ENCODE measurements at places on chromosomes 3 and 15.

DNA sequence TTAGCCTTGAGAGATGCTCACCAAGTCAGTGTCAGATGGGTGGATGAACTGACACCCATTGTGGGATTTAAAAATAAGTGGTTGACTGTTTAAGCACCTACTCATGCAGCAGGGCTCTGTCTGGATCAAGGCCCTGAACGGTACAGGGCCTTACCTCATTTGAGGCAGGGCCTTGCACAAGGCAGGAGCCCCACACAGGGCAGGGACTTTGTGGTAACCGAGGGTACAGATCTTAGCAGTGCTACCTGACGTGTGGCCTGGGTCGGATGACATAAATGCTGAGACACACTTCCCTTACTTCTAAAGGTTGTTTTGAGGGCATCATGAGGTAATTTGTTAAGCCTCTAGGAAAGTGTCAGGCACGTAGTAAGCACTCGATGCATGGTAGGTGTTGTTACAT is 59.5 kb upstream of the PLXNA1 start:
- no peak for DNase-seq

DNA sequence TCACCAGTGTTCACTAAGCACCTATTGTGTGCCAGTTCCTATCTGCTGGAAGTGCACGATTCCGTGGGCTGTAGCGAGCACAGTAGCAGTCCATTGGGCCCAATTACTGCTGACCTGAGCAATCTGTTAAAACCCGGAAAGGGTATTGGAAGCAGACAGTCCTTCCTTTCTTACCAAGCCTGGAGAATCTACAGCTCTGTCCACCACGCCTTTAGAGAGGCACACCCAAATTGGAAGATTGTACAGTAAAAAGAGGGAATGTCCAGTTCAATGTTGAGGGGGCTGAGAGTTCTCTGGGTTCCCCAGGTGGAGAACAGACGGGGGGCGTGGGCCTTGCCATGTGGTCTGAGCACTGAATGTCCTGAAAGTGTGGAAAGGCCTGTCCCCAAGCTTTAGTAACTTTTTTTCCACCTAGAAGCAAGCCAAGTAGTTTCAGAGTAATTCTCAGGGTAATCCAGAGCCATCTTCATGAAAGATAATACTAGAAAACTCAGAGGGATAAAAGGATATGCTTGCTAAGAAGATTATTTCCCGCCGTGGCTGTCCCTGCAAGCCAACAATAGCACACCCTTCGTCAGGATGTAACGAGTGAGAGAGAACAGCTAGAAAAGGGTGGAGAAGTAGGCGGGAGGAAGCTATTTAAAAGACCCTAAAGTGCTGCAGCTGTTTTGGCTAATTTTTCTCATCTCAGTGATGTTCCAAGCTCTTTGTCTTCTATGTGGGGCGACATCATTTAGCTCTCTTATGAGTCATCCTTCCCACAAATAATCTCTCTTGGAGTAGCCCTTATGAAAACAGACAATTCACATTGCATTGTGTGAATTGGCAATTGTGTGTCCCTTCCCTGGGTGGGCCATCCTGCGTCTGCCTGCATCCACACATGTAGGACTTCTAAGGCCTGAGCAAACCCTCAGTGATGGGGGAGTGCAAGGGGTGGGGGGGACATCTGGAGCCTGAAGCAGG is 181.0 kb downstream of the ATG7 start:
- no peak for DNase-seq

GRCh38 chr3:195056506-195056905 is 214.5 kb downstream of the XXYLT1 start:
- DNase-seq = no peak

GRCh38 chr3:39529577-39529976 is 62.1 kb downstream of the MOBP start:
- DNase-seq = no peak

DNA sequence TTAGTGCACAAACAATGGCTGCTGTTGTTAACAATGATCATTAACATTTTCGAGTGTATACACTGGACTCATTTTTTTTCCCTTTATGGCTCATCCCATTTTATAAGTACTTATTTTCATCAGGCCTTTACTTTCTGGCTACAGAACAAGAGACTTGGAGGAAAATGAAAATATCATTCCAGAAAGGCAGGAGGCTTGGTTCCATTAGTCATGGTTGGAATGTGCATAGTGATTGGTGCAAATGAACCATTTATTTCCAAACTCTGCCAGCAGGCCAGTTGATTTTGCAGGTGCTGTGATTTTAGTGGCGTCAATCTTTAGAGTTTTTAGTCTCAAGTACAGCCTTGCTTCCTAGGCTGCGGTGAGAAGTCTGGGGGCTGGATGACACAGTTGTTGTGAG is 151.8 kb downstream of the ITPR1 start:
- no peak for DNase-seq

- DNase-seq = no peak
These were observed 546.8 kb upstream of the EPHA6 start for GRCh38 chr3:96267577-96267976.

GRCh38 chr3:50050361-50050760 is 38.4 kb upstream of the RBM5 start:
- DNase-seq = no peak

DNA sequence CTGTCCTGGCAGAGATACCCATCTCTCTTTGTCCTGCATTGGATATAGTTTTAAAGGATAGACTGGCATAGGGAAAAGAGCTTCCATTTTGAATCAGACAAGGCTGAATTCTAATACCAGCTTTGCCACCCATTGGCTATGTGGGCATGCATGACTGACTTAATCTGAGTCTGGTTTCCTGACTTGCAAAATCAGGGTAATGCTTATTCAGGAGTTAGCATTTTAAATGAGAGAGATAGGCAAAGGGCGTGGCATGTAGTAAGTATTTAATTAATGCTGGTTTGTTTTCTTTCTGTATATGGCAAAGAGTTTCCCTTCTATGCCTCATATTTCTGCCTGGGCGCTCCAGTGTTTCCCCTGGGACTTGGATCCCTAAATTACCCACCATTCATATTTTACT is 492.9 kb downstream of the IGSF11 start:
- no peak for DNase-seq

GRCh38 chr15:25053000-25053815 is 98.4 kb downstream of the SNRPN start:
- no peak for DNase-seq

DNA sequence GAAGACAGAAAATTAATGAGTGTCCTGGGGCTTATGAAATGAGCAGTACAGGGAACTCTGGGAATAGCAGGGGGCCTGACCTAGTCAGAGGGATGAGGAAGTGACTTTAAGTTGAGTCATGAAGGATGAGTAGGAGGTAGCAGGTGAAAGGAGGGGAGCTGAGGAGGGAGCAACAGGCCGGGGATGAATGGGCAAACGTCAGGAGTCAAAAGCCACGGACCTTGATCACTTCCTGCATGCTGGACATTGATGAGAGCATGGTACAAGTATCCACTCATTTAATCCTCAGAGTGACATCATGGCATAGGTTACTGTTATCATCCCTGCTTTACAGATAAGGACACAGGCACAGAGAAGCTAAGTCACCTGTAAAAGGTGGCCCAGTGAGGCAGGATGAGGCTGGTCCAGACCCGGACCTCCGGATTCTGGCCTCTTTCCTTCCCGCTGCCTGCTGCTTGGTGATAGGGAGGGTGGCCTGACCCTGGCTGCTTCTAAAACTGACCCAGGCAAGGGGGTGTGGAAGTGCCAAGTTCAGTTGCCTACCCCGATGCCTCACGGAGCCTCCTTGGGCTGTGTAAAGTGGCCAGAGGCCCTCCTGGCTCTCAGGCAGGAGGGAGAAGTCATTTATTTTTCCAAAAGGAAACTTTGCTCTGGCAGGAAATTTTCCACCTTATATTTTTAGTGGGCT is 7.6 kb downstream of the CORO2B start:
- DNase-seq = no peak

DNA sequence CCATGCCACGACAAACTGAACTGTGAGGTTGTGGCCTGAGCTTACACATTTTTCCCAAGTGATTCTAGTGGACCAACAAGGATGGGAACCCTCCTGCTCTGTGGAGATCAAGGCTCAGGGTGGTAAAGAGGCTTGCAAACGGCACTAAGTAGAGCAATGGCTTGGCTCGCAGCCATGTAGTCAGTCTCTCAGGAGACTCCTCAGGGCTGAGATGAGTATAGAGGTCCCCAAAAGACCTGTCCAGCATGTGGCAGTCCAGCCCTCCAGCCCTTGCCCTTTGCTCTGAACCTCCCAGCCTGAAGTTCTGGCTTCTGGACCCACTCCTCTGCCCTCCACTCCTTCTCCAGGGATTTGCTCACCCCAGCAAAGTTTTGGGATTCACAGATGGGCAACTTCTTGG is 8.3 kb upstream of the CAMP start:
- no peak for DNase-seq

- DNase-seq = no peak
These were observed 41.5 kb upstream of the RAF1 start for GRCh38 chr3:12705374-12705926.

- no peak for DNase-seq
These were observed 54.7 kb downstream of the FAM98B start for GRCh38 chr15:38508647-38509046.

GRCh38 chr3:61569856-61570580 is 8.6 kb downstream of the PTPRG start:
- no peak for DNase-seq

DNA sequence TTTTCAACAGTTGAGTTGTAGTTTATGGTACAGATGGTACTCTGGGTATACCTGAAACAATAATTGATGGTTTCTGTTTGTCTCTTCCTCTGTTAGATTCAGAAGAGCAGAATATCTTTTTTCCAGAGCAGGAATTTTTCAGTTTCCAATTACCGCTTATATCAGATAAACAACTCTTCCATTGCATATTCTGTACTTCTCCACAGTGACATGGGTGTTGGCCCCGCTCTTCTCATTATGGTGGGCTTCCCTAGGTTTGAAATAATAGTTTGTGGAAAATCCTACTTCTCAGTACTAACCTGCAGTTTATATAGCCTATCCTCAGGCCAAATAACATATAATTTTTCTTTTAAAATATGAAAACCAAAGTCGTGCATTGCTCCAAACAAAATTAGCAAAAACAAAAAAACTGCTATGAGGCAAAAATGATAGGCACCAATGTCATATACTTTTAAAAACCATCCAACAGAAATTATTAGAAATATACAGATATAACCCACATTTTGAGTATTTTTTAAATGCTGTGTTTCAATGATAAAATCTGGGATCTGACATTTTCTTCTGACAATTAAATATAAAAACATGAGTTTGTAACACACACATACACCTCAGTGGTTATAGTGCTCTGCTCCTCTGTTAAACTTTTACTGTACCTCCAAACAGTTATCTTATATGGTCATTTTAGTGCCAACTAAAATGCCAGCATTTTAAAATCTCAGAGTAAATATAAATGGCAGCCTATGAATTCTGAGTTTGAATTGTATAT is 56.8 kb downstream of the CMSS1 start:
- no peak for DNase-seq

DNA sequence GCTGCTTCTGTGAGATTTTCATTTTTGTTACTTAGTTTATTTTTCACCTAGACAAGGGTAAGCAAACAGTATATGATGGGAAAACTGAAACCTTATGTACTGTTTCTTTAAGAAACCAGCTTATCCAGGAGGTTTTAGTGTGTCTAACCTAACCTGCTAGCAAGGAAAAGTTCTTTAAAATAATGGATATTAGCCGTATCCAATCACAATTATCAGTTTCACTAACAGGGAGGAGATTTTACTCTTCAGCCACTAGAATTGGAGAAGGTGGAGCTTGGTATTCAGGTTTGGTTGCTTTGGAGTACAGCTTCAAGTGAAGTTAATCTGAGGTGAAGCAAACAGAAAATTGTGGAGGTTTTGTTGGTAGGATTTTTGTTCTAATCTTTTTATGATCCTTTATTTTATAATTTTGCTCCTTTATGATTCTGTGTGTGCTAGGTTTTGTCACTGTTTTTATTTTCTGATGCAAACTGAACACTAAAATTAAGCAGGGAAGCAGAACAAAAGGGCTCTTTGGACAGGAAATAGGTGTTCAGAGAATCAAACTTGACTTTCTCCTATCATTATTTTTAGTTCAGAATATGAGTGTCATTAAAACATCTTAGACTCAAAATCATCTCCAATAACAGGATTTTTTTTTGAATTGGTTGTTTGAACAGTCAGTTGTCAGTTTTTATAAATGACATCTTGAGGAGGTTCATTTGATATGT is 13.0 kb downstream of the ZFAND6 start:
- peak; percentile 27 for DNase-seq

DNA sequence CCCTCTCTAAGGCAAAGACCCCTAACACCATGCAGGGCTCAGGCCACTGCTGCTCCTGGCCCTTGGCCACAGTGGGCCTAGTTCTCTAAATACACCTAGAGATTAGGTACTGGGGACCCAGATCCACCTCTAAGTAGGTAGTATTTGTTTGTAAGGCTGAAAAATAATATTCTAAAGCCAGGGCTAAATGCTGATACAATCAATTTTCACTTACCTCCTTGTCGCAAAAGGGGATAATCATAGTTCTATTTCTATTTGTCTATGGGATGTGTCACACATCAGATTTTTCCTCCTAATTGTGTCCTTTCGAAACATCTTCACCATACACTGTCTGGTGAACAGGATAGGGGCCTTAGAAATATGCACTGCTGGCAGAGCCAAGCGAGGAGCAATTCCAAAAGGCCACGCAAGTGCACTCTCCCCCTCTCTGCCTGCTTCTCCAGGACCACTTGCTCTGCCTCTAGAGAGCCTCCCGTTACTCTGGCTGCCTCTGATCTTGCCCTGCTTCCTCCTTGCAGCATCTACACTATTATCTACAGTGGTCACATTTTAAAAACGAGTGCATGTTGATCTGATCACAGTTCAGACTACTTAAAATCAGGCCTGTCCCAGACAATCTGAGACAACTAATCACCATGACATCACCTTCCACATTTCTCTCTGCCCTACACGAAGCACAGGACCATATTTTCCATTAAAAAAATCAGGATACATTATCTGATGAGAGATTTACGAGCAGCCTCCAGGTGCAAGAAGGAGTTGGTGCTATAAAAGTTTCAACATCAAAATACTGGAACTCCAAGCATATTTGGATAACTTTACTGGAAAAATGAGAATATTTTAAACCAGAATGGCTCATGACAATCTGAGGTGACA is 115.4 kb downstream of the MYLK start:
- DNase-seq = no peak

GRCh38 chr15:45372041-45372995 is 6.0 kb downstream of the GATM start:
- no peak for DNase-seq

DNA sequence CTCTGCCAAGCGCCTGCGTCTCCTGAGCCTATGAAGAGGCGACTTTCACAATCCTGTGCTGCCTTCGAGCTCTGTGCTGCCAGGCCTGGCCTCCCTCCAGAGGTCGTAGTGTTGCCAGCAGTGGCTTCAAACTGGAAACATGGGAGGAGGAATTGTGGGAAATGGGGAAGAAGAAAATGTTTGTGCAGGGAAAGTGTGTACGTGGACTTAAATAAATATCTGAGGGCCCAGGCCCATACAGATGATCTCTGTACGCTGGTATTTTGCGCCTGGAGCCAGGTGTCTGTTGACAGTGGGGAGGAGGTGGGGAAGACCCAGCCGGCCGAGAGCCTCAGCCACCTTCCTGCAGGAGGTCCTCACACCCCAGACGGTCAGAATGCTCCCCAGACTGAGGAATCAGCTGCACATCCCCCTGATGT is 44.6 kb downstream of the ZBTB38 start:
- DNase-seq = no peak

Measured in activated naive CD4-positive, alpha-beta T cell treated with anti-CD3 and anti-CD28 coated beads, Interleukin-2, amount 10 ng/mL, durations not matched to agents 7 days and 5 days (primary cell).